ENCODE measurements at places on chromosomes 11 and 22.

DNA sequence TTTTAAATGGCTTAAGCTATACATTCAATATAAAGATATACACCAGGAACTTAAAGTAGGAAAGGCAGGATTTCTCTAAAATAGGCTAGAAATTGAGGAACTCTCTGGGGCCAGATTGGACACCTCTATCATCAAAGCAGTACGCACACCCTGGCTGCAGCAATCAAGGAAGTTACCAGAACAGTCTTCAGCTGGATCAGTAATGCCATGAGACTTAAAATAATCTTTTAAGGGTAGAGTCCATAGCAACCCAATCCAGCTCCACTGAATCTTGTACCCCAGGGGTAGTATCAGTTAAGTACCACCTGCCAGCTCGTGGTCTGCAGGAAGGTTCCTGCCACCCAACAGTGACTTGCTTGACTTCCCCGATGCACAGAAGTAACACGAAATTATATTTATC, 3.0 kb downstream of the RDX start:
- DNase-seq, result no peak

- no peak for DNase-seq
Measured at GRCh38 chr11:71425860-71426259, 22.3 kb downstream of the DHCR7 start.

DNA sequence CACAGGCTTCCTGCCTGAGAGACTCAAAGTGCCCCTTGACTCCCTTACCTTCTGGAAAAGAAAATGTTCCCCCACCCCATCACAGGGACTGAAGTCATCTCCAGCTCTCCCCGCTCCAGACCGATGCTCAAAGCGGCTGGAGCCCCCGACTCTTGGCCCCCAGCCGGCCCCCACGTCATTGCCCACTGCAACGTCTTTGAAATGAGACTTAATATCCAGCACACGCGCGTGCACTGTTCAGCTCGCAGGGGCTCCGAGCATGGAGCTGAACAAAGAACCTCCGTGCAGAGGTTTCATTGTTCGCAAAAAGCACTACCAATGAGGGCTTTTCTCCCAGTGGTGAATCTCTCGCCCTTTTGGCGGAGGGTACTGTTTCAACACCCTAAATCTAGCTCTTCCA, 313.4 kb upstream of the SORL1-AS1 start:
- DNase-seq, result no peak

DNA sequence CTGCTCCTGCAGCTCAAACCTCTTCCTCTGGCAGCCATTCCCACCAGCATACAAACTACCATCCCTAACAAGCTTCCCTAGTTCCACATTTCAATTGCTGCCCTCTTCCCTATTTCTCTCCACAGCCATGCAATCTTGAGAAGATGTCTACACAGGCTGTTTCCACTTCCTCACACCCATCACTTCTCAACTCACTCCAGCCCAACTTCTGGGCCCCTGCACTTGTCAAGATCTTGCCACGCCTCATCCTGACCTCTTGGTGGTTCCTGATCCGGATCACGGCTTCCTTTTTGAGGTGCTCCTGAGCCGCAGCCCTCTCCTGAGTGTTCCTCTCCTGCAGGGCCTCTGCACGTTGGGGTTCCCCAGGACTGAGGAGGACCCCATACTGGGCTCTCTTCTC, 22.6 kb downstream of the RPL27A start:
- no peak for DNase-seq

- DNase-seq, result no peak
Measured at GRCh38 chr22:19526076-19526701, 2.0 kb upstream of the CLDN5 start.

- no peak for DNase-seq
Measured at GRCh38 chr11:13972043-13972910, 9.8 kb downstream of the SPON1 start.

GRCh38 chr11:35803115-35803514, 140.5 kb downstream of the TRIM44 start:
- no peak for DNase-seq

- DNase-seq, result no peak
Measured at GRCh38 chr11:86176165-86176884, 68.2 kb upstream of the EED start.

GRCh38 chr11:129930296-129930695, 34.9 kb upstream of the NFRKB start:
- no peak for DNase-seq

DNA sequence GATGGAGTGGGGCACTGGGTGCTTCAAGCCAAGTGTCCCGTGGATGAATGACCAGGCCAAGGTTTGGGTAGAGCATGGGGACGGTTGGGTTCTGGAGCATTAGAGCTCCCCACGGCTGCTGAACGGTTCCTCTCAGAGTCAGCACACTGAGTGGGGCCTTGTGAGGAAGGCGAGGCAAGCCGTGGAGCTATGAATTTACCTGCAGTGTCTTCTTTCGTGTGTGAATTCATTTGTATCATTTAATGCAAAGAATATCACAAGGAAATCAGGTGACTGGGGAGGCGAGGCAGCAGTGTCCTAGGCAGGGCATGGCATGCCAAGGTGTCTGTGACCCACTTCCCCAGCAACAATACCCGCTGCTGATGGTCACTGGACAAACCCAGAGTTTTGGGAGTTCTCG, 343.5 kb upstream of the B3GAT1 start:
- DNase-seq, result no peak

- DNase-seq, result no peak
Measured at GRCh38 chr11:11044137-11044855, 186.4 kb upstream of the ZBED5 start.

DNA sequence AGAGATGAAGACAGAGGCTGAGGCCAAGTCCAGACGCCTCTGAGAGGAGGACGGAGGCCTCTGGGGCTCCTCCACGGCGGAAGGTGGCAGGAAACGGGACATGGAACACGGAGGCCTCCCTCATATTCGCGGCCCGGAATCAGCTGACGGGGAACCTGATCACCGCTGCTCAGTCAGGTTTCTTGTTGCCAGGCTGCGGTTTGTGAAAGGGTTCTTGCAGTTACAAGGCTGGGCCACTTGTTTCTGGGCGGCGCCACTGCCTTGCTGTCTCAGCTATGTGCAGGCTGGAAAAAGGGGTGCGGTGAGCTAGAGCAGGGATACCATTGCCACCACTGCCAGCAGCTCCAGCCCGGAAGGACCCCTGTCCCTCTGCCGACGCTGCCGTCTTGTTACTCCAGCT, 10.0 kb upstream of the MMP1 start:
- no peak for DNase-seq

DNA sequence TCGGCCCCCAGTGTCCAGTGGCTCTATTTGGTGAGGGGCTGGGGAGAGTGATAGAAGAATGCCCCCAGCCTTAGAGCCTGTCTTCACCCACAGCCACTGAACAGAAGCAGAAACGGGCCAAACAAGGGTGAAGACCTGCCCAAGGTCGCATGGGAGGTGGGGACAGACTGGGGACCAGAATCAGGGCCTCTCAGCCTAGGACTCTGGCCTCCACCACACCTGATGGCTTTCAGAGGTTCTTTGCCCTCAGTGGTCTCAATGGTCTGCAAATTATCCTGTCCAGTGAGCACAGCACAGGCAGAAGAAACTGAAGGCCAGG, 4.5 kb upstream of the MYRF start:
- no peak for DNase-seq

All from BJ (cell line).